ENCODE measurements at places on chromosomes 3 and 15.

DNA sequence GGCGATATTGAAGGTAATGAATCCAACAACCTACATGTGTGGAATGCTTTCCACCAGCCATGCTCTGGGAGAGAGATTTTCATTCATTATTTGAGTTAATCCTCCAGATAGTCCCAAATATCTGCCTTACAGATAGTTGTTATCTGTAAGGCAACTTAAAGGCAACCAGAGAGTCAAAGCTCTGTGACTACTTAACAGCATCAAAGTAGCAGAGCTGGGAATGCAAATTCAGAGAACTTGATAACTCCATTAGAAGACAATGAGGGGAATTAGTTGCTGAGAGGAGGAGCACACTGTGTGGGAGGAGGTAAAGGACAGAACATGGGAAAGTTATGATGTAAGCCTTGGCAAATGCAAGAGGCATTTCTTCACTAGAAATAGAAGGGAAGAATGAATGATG, 10.5 kb upstream of the CRBN start:
- DNase-seq: no peak

DNA sequence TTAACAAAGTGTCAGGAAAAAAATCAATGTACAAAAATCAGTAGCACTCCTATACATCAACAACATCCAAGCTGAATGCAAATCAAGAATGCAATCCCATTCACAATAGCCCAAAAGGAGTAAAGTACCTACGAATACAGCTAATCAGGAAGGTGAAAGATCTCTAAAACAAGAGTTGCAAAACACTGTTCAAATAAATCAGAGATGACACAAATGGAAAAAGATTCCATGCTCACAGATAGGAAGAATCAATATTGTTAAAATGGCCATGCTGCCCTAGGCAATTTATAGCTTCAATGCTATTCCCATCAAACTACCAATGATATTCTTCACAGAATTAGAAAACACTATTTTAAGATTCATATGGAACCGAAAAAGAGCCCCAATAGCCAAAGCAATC, 223.7 kb upstream of the CD96 start:
- no peak for DNase-seq

DNA sequence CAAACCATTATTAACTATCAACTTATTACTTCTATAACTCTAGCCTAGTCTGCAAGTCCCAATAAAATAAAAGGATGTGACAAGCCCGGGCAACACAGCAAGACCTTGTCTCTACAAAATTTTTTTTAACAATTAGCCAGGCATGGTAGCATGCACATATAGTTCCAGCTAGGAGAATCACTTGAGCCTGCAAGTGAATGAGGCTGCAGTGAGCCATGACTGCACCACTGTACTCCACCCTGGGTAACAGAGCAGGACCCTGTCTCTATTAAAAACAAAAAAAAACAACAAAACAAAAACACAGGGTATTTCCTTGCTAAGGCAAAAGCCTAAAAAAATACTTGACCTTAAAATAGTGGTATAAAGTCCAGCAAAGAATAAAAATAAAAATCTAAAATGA, 31.4 kb downstream of the ANKRD28 start:
- DNase-seq: no peak

DNA sequence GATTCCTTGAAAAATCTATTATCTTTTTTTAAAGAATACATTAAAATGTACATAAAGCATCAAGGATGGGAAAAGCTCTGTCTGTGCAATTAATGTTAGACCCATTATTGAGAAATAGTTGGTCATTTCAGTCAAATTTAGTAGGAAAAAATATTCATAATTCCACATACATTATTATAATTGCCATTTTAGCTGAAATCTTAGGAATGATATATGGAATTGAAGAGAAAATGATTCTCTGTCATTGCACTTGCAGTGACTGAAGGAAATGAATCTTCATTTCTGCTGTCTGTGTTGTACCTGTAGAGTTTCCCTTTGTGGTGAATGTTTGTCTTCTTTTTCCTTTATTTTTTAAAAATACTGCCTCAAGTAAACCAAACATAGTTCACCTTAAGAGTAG, 473.9 kb downstream of the C3orf38 start:
- DNase-seq: no peak

DNA sequence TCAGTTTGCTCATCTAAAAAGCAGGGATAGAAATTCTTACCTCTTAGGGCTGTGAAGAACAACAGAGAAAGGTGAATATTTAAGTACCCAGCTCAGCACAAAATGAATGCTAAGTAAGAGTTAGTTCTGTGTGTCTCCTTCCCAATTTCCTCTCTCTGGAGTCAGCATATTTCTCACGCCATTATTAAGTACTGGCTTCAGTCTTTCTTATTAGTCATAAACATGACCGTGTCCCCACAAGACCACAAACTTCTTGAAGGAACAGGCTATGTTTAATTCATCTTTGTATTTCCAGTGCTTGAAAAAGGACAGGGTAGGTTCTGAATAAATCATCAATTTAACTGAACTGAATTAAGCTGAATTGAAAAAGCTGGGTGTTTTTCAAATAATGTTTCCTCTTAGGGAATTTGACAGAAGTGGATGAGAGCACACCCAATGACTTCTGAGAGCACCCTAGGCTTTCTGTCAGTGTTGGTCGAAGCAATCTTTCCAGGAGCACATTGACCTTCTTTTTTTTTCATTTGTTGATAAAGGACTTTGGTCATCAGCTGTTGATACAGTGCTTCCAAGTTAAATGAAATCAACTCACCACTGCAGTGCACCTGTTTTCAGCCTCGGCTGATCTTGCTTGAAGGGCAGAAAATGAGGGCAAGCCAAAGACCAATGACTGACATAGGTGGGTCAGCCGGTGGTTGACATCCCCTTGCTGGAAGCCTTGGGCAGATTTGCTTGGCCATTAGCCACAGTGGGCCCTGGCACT, 324.6 kb downstream of the MFSD1 start:
- no peak for DNase-seq

DNA sequence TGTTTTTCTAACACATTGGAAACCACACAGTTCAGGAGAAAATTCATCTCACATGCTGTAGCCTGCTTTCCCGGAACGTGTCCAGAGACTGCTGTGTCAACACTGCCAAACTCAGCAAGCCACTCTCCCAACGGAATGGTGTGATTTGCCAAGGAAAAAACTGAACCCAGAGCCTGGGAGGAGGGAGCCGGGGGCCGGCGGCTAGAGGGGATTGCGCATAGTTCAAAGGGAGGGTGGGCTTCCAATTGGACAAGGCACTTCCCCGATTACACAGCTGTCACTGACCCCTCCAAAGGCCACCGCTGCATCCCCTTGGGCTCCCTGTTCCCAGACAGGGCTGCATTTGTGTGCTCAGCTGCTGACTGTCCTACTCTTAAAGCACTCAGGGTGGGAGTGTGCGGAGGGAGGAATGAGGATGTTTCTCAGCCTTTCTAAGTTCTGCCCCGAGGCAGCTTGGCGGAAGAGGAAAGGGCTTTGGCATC, 256.2 kb downstream of the ZNF621 start:
- DNase-seq: no peak

DNA sequence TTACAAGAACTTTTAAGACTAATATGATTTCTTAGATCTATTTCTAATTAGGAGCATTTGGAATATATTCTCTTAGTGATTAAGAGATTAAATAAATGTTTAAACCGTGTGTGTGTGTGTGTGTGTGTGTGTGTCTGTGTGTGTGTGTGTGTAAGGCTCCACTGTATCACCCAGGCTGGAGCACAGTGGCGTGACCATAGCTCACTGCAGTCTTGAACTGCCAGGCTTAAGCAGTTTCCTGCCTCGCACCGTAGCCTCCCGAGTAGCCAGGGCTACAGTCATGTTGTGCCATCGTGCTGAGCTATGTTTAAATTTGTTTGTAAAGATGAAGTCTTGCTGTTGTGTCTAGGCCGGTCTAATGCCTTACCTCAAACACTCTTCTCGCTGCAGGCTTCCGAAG, 109.4 kb downstream of the KLHL25 start:
- DNase-seq: no peak

DNA sequence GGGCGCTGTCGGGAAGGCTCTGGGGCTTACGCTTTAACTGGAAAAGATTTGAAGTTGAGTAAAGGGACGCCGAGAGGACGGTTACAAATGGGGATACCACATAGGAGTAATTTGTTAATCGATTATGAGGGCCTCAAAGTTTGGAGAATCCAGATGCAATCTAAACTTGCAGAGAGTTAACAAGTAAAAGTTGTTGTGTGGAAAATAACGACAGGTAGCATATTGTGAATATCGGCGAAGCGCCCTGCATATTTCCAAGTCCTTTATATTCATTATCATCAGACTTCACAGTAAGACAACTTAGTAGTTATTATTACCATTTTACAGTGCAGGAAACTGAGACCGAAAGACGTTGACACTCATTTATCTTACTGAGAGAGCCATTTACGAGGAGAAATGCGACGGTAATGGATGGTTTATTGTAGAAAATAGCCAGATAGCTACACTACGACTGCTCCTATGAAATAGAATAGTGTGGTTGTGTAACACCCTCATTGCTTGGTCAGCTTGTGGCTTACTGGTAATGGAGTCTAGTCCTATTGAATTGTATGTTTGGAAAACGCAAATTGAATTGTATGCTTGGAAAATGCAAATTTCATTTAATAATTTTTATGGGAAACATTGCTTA, 700 bp downstream of the MKRN2 start:
- no peak for DNase-seq

DNA sequence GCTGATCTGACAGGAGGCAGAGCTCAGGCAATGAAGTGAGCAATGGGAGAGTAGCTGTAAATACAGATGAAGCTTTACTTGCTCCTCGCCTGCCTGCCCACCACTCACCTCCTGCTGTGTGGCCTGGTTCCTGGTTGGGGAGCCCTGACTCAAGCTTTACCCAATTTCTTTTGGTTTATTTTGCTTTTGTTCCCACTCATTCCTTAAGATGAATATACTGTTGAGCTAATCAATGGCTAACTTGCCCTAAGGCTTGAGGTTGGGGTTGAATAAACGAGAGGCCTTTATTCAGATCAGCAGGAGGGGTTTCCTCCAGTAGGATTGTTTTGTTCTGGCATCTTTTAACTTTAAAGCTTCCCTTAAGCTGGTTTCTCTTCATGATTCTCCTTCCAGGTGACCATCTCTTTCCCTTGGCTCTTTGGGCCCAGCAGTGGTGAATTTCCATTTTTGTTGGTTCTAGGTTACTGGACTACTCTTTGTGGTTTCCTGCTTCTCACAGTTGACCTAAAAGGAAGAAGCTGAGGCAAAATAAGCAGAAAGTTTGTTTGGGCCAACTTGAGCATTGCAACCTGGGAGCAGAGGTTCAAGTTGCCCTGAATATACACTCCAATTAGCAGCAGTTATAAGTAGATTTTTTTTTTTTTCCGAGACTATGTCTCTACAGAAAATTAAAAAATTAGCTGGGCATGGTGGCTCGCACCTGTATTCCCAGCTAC, 44.4 kb downstream of the STARD9 start:
- no peak for DNase-seq

DNA sequence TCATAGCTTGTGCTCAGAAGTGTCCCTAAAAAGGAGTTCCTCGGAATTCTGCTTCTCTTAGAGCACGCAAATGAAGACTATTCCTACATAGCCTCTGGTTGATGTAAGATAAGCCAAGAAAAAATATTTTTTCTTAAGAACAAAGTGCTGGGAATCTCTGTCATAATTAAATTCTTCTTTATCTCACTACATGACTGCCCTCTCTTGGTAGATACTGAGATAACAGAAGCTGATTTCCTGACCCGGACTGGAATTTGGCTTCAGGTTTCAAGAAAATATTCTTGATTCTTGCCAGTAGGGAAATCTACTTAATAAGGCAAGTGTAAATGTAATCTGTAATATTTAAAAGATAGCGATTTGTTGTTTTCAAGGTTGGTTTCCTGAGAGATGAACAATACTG, 31.3 kb upstream of the SETMAR start:
- no peak for DNase-seq

GRCh38 chr3:113695786-113696645, at the start of gene USF3:
TSS of gene USF3 (minus strand) at chr3:113696642. CDS start at chr3:113674878, 21,764 bp downstream.
- peak; percentile 66 for DNase-seq

GRCh38 chr3:901953-902778, 190.7 kb upstream of the CNTN6 start:
- DNase-seq: no peak

GRCh38 chr15:39066677-39067076, 502.1 kb upstream of the RASGRP1 start:
- no peak for DNase-seq

- DNase-seq: no peak
Observed at GRCh38 chr3:183123891-183124290, 24.6 kb upstream of the MCCC1 start.

- DNase-seq: no peak
Observed at GRCh38 chr3:98603580-98603979, 10.2 kb upstream of the CPOX start.

GRCh38 chr3:183529185-183529584, 26.3 kb downstream of the KLHL6 start:
- no peak for DNase-seq

DNA sequence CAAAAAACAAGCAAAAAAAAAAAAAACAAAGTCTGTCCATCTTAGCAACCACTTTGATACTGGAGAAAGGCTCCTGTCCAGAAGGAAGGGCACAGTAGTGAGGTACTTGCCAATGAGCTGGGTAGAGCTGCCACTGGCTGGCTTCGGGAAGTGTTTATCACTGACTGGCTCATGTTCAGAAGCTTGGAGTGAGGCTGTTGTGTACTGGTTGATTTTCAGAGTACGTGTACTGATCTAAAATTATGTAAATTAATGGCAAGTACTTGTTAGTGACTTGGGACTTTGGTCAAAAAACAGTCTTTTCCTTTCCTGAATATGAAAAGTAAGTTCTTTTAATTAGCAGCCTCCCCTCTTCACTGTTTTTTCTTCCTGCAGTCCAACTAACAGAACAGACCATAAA, 979 bp upstream of the ZNF621 start:
- DNase-seq: no peak

DNA sequence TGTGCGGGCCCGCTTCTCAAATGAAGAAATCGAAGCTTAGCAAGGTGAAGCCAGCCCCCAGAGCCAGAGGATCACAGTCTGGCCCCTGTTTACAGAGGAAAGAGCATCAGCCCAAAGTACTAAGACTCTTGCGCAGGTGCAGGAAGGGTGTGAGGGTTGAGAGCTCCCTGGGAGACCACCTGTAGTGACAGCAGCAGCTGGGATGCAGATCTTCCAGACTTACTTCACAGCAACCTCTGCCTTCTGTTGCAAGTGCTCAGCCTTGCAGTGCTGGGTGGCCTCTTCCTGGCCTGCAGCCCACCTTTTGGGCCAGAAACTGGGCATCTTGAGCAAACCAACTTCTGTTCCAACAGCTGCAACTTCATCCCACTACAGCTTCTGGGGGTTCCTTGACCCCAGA, 19.7 kb downstream of the SPATA12 start:
- no peak for DNase-seq

DNA sequence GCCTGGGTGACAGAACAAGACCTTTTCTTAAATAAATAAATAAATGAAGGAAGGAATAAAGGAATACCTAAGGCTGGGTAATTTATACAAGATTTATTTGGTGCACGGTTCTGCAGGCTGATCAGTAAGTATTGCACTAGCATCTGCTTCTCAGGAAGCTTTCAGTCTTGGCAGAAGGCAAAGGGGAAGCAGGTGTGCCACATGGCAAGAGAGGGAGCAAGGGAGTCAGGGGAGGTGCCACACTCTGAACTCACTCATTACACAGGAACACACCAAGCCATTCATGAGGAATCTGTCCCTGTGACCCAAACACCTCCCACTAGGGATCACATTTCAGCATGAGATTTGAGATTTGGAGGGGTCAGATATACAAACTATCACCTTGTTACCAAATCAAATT, 56.4 kb downstream of the PRKCI start:
- DNase-seq: no peak

GRCh38 chr3:136366289-136366688, 116.1 kb downstream of the PCCB start:
- no peak for DNase-seq

- DNase-seq: no peak
Observed at GRCh38 chr3:155335724-155336354, 42.4 kb upstream of the STRIT1 start.

Measured in activated CD4-positive, alpha-beta T cell treated with anti-CD3 and anti-CD28 coated beads for 24 hours (primary cell).